ENCODE measurements at places on chromosomes 4 and X.

DNA sequence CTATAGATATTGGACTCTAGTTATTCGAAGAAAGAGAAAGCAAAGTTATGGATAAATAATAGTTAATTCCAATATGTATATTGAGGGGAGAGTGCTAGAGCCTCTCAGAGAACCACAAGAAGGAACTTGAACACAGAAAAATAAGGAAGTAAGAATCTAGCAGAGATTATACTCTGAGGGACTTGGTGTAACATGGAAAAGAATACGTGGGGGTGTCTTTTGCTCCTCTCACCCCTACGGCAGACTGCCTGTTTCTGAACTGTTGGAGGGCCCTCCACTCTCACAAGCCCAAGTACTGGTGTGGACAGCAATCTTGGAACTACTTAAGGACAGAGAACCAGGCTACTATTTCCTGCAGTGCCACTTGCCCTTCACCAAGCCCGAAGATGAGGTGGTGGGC lies 1174.4 kb upstream of the PCDH10 start:
- no peak for DNase-seq

GRCh38 chrX:104166735-104167436 lies 633 bp downstream of the FAM199X start:
- no peak for DNase-seq

DNA sequence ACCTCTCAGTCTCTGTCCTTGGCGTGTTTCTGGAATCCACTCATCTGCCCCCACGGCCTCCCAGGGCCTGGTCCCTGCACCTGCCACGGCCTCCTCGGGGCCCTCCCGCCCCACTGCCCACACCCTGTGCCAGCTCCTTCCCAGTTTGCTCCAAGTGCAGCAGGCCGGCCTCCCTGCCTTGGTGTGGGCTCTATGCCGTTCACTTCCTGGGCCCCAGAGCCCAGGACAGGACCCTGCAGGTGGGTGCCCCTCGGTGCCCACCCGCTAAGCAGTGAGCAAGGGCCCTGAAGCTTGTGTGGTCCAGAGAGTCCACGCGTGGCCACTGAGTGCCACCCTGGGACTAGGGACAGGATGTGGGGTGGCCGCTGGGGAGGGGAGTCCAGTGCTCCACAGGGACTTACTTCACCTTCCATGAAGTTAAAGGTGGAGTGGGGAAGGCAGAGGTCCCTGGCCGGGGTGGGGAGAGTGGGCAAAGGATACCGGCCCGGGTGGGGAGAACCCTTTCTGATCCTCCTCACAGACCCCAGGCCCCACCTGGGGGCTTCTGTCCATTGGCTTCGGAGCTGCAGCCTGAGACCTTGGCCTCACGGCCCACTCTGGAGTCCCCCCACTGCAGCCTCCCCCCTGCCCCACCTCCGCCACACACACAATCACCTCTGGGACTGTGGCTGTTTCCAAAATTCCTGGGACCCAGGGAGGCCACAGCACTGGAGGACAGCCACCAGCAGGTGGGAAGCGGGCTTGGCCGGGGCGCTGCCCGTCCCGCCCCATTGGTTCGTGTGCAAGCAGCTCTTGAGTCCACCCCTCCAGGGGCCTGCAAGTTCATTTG lies 60.0 kb upstream of the NKX1-1 start:
- DNase-seq, result no peak

DNA sequence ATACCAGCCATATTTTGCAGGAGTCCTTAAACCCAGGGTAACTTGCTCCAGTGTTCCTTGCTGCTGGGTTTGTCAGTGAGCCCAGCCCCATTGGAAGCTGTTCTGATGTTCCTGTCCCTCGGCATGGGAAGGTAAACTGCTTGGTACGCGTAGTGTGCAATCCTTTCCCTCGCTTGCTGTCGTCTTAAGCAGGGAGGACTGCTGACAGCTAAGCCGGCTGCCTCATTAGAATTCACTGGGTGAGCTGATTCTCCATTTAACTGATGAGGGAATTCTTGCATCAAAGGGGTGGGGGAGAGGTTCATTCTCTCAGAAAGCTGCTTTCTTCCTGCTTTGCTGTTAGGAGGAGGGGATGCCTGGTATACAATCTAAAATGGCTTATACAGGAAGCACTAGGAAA lies 164.6 kb downstream of the MID1IP1 start:
- no peak for DNase-seq

GRCh38 chr4:98284640-98285046 lies 23.5 kb downstream of the RAP1GDS1 start:
- DNase-seq, result no peak

DNA sequence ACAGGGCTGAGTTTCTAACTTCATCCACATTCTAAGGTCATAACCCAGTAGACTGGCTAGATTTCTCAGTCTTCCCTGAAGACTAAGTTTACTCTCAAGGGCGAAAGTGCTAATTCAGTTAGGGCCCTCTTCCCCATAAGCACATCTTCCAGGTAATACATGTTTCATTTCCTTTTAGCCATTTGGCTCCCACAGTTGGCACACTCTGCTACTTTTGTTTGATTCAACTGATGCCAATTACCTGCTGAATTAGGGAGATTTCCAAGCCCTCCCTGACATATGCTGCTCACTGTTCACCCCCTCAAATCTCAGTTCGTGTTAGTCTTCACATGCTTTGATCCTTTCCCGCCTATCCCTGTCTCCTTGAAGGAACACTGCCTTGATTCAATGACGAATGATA lies 17.0 kb upstream of the WDR17 start:
- DNase-seq, result no peak

- no peak for DNase-seq
These were observed 719 bp upstream of the BGN start for GRCh38 chrX:153494061-153494460.

- DNase-seq, result no peak
These were observed 464.6 kb downstream of the PCDH18 start for GRCh38 chr4:137067735-137068134.

- DNase-seq, result no peak
These were observed 223.3 kb upstream of the MAGEB2 start for GRCh38 chrX:29992083-29992482.

GRCh38 chrX:136097871-136098805 lies 49.2 kb upstream of the FHL1 start:
- DNase-seq, result no peak

DNA sequence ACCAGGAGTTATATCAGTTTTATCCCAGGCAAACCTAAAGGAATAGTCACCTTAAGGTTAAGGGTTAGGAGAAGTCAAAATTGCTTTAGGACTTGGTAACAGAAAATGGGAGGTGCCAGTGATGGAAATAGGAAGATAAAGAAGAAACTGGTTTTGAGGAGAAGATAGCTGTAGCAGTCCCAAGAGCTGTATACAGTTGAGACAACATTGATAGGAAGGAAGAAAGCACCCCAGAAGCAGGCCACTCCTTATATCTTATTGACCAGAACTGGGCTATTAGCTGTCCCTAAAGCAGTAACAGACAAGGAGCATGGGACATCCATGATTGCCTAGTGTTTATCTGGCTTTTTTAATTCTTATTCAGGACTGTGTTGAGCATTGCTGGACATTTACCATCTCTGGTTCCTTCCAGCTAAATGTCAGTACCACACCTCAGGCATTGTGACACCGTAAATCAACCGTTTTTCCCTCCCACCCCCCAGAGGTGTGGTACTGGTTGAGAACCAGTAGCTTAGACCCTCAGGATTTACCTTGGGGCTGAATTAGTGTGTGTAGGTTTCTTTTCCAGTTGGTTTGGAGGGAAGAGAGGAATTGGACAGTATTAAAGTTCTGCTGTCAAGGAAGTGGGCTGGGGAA lies 2.0 kb upstream of the PGRMC2 start:
- DNase-seq, result no peak

GRCh38 chrX:6120329-6120728 lies 108.3 kb downstream of the NLGN4X start:
- DNase-seq, result no peak

- DNase-seq, result peak; percentile 30
These were observed 23.4 kb downstream of the CCNI start for GRCh38 chr4:77052352-77052751.

GRCh38 chrX:140817943-140818342 lies 108.4 kb downstream of the LINC00632 start:
- no peak for DNase-seq

- no peak for DNase-seq
These were observed 30.4 kb upstream of the TMSB15A start for GRCh38 chrX:102546828-102547493.

- DNase-seq, result no peak
These were observed 133.4 kb downstream of the OPHN1 start for GRCh38 chrX:68299898-68300297.

- DNase-seq, result no peak
These were observed 23.7 kb downstream of the TLR6 start for GRCh38 chr4:38832624-38833528.

- DNase-seq, result no peak
These were observed 5.1 kb upstream of the GABRQ start for GRCh38 chrX:152632445-152633097.

DNA sequence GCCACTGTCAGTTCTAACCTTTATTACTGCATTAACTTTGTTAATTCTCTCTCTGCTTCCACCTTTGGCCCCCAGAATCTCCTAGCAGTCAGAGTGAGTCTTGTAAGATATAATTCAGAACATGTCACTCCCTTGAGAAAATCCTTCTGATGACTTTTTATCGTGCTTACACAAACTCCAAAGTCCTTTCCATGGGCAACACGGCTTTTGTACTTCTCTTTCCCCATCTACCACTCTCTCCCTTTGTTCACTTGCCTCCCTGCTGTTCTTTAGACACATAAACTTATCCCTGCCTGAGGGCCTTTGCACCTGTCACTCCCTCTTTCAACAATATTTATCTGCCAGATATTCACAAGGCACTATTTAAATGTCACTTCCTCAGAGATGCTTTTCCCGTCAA lies 64.8 kb downstream of the MAOB start:
- DNase-seq, result no peak

DNA sequence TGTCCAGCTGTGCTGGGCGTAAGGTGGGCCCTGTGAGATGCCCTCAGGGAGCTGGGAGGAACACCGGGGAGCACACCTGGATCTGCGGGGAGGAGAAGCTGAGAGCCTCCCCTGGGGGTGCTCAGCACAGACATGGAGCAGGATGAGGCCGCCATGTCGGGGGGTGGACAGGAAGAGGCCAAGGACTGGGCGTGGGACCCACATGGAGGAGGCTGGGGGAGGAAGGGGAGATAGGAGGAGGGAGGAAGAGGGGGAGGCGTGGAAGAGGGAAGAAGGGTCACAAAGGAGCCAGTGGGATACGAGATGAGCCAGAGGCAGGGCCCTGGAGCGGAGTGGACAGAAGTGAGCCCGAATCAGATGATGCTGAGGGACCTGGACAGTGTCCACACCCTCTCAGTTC lies 66.3 kb downstream of the ZFYVE28 start:
- DNase-seq, result no peak

- DNase-seq, result no peak
These were observed 173.1 kb upstream of the KLF3 start for GRCh38 chr4:38490753-38491446.

DNA sequence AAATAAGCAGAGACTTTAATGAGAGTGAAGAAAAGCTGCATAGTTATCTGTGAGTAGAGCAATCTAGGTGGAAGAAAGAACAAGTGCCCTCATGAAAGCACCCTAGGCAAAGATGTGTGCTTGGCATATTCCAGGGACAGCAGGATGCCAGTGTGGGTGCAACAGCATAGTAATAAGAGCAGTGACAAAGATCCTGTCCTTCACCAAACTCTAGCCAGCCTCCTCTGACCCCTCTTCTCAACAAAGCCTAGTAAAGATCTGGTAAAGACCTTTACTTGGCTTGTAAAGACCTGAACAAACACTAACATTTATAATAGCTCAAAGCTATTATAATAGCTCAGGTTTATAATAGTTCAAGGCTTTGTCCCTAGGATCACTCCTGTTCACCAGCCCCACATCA lies 735.4 kb downstream of the PCDH7 start:
- DNase-seq, result no peak

Measured in T-helper 1 cell (primary cell).